Activated CD8-positive, alpha-beta memory T cell treated with anti-CD3 and anti-CD28 coated beads for 48 hours (primary cell): ENCODE measurements at places on chromosomes 4 and X.

GRCh38 chr4:119735165-119735651, 106.6 kb upstream of the PDE5A start:
- DNase-seq = no peak

- DNase-seq = no peak
These were observed 6.6 kb upstream of the CLDN24 start for GRCh38 chr4:183328832-183329231.

GRCh38 chr4:145907390-145907789, 31.2 kb downstream of the ZNF827 start:
- no peak for DNase-seq

GRCh38 chrX:9942086-9942485, 25.1 kb upstream of the CLDN34 start:
- DNase-seq = peak; percentile 55

GRCh38 chr4:37970702-37971101, 10.5 kb downstream of the PTTG2 start:
- peak; percentile 23 for DNase-seq

GRCh38 chrX:29687687-29688086, 527.7 kb upstream of the MAGEB2 start:
- DNase-seq = no peak

- no peak for DNase-seq
These were observed 316.7 kb upstream of the HTR2C start for GRCh38 chrX:114267142-114267541.

GRCh38 chrX:129781134-129781672, 1.5 kb downstream of the SASH3 start:
- DNase-seq = peak; percentile 62

DNA sequence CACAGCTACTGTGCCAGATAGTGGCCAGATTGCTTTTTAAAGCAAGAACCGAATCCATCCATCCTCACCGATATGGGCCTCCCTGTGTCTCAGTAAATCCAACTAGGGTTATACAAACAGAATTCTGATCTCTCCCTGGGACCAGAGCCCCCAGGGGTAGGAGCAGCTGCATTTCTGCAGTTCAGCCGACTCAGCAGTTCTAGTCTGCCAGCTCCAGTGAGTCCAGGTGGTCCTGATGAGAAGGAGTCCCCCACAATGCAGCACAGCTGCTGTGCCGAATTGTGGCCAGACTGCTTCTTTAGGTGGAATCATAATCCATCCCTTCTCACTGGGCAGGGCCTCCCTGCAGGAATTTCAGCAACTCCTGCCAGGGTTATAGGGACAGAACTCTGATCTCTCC, 532.9 kb downstream of the ACTRT1 start:
- no peak for DNase-seq

DNA sequence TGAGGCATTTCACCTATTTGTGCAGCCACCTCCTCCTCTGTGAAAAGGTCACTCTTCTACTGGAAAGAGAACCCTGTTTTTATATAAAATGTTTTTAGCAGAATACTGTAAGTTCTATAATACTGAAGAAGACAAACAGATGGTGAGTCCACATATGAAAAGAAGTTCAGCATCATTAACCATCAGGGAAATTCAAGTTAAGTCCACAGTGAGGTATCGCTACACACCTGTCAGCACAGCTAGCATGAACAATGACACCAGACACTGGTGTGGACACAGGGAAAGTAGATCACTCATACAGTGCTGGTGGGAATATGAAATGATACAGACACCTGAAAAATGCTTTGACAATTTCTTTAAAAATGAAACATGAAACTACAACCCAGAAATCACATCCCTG, 133.0 kb downstream of the MAD2L1 start:
- no peak for DNase-seq

DNA sequence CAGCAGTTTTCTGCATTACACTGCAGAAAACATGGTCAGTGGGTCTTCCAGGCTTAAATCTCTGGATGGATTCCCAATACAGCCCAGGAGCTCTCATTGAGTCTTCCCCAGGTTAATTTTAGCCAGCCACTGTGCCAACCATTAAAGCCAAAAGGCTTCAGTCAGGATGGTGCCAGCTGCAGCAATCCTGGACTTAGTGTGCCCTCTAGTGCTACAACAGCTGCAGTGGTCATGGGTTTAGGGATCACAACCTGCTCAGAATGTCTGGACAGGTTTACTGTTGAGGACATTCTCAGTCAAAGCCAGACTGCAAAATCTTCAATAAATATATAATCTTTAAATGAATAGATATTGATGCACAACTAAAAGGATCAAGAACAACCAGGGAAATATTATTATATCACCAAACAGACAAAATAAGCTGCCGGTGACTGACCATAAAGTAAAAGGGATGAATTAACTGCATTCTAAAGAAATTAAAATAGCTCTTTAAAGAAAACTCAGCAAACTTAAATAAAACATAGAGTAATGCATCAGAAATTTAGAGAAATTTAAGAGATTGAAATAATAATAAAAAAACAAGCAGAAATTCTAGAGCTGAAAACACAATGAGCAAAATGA, 639.9 kb downstream of the SPOCK3 start:
- no peak for DNase-seq

DNA sequence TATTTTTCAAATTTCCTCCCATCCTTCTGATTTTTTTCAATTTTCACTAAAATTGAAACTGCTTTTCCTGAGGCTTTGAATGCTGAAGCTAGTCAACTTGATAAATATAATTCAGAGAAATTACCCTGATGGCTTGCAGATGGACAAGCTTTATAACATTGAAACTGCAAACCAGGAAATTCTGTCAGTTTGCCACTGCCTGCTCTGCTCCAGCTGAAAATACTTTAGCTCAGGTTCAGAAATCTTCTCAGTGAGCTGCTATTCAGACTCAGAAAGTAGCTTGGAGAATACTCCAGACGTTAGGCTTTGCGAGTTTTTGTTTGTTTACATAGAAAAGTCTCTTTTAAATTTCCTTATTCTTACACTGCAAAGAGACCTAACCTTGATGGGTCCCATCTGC, 1574.7 kb downstream of the STIM2 start:
- no peak for DNase-seq

DNA sequence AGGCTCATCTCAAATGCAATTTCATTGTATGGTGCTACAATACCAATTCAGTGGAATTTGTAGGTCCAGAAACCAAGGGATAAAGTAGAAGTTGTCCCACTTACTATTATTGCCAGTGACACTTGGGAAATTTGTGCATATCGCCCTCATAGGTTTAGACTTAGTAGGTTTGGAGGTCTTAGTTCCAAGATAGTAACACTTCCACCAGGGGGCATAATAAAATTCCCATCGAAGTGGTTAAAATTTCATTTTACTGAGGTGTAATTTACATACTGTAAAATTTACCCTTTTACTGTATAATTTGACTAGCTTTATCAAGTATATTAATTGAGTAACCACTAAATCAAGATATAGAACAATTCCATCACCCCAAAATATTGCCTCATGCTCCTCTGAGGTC, 174.6 kb downstream of the INPP4B start:
- DNase-seq = no peak

DNA sequence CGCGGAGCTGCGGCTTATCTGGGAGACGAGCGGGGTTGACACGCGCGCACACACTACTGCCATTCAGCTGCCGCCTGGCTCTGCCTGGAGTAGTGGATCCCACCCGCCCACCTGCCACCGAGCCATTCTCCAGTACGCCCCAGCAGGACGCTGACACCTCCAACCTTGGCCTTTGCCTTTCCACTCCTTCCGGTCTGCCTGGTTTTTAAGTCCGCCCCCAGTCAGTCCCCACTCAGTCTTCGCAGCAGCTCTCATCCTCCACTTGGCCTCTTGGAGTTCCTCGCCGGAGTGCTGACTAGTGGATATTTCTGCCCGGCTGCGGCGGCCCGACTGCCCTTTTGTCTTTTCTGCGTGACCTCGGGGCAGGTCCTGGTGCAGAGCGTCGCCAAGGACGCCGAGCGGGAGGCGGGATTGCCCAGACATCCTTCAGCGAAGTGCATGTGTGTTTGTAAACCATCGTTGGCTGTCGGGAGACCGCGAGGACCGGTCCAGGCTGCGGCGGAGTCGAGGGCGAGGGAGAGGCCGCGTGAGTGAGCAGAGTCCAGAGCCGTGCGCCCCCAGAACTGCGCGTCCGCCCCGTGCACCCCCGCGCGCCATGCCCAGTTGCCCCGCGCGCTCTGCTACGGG, 1.1 kb downstream of the SLIT2 start:
- DNase-seq = no peak

DNA sequence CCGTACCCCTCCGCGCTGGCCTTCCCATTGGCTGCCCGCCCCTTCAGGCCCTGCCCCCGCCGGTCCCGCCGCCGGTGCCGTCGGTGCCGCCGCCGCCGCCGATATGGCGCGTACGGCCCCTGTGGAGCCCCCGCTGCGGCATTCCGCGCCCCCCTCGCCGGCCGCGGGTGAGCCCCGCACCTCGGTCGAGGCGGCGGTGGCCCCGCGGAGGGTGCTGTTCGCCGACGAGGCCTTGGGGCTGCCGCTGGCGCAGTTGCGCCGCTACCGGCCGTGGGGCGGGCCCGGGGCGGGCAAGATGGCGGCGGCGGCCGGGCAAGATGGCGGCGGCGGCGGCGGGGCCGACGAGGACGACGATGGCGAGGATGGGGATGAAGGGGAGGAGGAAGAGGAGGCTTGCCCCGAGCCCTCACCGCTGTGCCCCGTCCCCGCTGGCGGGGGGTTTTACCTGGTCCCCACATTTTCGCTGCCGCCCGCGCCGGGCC, at the start of gene PPP1R3F:
PPP1R3F (plus strand) TSS at position 27 of the 482 bp plus-strand sequence; CDS start at position 104, 77 bp downstream.
- no peak for DNase-seq

- no peak for DNase-seq
These were observed 12.4 kb downstream of the DDX53 start for GRCh38 chrX:23012162-23012561.

- DNase-seq = no peak
These were observed 78.1 kb downstream of the RLIM start for GRCh38 chrX:74536152-74536831.

GRCh38 chr4:79922011-79922410, 151.0 kb downstream of the ANTXR2 start:
- DNase-seq = no peak

DNA sequence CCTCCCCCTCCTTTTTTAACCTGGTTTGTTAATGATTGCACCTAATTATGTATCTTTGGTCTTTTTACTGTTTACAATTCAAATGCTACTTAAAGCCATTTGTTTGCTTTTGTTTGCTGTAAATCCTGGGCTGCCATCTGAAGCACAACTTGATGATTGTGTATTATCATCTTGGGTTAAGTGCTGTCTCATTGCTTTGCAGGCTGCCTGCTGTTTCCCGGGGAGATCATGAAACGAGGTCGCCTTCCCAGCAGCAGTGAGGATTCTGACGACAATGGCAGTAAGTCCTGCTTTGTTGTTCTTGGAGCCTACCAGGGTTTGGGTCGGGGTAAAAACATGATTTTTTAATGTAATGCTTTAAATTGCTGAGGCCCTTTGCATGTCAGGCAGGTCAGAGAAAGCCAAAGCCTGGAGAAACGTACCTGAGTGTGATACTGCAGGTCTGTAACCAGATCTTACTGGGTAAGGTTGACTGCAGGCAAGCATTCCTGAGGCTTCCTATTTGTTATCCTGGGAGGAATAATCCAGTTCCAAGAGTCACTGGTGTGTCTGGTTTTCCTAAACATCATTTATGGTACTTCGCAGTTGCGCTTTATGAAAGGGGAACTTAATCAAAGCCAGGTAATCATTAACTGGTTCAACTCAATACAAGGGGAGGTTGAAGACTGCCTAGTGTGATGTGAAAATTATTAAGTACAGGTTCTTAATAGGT, 22.2 kb downstream of the JADE1 start:
- no peak for DNase-seq

DNA sequence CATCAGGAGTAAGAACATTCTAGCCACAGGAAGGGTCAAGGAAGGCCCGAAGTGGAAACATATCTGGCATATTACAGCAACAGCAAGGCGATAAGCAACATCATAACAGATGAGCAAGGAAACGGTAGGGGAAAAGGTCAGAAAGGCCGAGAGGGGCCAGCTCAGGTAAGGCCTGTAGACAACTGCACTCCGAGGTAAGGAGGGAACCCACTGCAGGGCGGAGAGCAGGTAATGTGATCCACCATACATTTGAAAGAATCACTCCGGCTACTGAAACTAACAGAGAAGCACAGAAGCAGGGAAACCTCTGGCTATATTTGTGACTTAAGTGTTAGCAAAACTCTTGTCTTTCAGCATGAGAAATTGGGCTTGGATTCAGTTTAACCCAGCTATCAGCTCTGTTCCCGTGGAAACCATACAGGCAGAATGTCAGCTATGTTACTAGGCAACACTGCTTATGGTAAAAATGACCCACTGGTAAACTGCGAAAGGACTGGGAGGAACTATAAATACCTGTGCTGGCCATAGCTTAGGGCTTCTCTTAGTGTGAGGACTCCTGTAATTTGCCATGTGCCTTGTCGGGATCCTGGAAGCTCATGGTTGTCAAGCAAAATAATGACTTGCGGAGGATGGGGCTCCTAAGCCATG, 31.0 kb downstream of the FRYL start:
- DNase-seq = no peak

DNA sequence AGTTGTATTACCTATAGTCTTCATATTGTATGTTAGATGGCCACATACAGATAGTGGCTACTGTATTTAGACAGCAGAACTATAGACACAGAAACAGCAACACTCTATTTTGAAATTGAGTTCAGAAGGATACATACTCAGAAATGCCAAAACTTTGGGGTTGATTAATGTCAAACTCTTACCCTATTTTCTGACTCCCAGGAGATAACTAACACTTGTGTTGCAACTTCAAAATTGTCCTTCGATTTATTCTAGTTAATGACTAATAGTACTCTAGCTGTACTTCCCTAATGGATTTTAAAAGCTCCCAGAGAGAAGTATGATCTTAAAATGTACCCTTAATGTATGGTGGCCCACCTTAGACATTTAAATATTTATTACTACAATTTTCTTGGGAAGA, 229.9 kb upstream of the UGT8 start:
- no peak for DNase-seq

GRCh38 chr4:55398966-55399365, 3.2 kb downstream of the TMEM165 start:
- no peak for DNase-seq

- DNase-seq = no peak
These were observed 21.5 kb downstream of the RTL5 start for GRCh38 chrX:72110051-72110875.

- no peak for DNase-seq
These were observed 122.7 kb downstream of the PPP3CA start for GRCh38 chr4:101224358-101225218.

GRCh38 chr4:26330186-26330787, 9.5 kb downstream of the RBPJ start:
- DNase-seq = no peak

DNA sequence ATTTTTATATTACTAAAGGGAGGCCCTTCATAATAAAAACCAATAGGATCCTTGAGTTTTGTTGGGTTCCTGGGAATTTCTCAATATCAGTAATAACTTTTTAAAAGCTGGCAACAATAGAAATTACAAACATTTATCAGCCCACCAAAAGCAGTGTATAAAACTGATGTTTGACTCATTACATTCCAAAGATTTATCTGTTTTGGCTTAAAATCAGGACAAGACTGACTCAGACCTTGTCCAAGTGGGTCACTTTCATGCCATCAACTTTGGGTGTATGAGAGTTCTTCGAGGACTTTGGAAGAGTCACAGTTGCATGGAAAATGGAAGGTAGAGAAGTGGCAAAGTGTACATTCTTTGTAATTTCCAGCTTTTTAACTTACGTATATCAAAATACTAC, 102.8 kb downstream of the FRMPD4 start:
- DNase-seq = no peak

- DNase-seq = no peak
These were observed 86.4 kb upstream of the MAB21L2 start for GRCh38 chr4:150495550-150495949.
